ENCODE measurements at places on chromosomes 1 and 21.

DNA sequence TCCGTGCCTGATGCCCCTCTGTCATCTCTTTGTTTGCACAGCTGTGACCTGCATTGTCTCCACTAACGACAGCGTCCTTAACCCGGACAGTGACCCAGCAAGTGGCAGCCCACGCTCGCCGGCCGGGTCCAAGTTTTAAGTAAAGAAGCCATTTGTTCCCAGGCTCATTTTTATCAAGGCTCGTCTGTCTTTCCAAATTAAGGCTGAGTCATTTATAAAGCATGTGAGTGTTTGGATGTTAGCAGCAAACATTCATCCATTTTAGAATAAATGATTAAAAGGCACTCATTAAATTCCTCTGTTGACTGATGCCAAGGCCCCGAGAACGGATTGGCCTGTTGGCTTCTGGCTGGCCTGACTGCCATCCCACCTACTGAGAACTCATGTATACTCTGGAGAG lies 514.5 kb downstream of the NPHP4 start:
- no peak for DNase-seq

- DNase-seq = no peak
These were observed 315.4 kb downstream of the DSCAM start for GRCh38 chr21:40531431-40532110.

- peak; percentile 62 for DNase-seq
These were observed 36.3 kb upstream of the IL10 start for GRCh38 chr1:206808615-206809014.

DNA sequence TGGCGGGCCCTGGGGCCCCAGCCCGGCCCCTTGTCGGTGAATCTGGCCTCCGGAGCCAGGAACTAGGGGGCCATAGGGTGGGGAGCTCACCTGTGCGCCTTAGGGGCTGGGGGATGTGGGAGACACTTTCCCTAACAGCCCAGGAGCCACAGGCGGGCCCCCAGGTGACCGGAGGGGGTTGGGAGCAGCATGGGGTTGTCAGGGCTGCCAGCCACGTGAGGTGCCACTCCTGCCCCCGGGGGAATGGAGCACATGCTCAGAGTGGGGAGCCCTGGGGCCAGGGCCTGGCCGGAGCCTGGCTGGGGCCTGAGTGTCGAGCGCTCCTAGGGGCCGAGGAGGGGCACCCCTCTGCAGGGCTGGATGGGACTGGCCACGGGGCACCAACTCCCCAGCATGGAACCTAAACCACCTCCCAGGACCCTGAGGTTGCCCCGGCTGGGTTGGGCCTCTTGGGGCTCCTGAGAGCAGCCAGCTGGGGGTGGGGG lies 19.9 kb downstream of the PRXL2B start:
- DNase-seq = no peak

DNA sequence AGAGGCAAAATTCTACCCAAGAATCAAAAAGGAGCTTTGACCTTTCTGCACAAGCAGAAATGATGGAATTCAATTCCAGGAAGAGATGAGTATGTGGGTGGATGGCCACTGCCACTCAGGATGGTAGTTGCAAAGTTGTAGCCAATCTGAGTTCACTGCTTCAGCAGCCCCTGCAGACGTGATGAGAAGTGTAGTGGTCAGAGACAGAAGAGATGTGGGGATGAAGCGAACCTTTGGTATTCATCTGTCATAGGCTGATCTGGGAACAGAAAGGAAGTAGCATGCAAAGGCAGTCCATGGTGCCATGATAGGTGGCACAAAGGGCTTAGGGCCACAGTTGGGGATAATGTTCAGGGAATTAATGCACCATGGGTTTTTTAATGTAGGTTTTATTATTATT lies 81.1 kb upstream of the PGBD5 start:
- no peak for DNase-seq

DNA sequence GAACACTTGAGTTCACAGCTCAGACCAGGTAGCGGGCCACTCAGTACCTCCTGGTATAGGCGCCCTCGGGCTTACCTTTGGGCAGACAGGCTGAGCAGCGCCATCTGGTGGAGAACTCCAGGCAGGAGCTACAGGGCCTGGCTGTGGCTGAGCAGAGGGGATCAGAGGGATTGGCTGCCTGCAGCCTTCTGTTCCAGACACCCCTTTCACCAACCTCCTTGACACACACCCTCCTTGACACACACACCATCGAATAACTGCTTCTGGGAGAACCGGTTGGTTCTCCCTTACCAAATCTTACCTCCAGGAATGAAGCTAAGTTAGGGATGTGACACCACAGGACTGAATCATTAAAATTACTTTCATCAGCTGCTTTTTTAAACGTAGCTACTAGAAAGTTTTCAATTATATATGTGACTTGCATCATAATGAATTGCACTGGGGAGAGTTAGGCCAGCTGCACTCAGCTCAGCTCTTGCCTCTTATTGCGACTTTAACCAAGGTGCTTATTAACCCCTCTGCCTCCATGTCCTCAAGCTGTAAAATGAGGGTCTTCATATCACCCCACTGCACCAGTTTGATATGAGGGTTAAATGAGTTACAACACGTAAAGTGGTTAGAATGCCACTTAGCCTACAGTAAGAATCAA lies 6.6 kb downstream of the LIN28A start:
- peak; percentile 91 for DNase-seq

GRCh38 chr1:179424610-179425009 lies 58.8 kb downstream of the AXDND1 start:
- DNase-seq = no peak

DNA sequence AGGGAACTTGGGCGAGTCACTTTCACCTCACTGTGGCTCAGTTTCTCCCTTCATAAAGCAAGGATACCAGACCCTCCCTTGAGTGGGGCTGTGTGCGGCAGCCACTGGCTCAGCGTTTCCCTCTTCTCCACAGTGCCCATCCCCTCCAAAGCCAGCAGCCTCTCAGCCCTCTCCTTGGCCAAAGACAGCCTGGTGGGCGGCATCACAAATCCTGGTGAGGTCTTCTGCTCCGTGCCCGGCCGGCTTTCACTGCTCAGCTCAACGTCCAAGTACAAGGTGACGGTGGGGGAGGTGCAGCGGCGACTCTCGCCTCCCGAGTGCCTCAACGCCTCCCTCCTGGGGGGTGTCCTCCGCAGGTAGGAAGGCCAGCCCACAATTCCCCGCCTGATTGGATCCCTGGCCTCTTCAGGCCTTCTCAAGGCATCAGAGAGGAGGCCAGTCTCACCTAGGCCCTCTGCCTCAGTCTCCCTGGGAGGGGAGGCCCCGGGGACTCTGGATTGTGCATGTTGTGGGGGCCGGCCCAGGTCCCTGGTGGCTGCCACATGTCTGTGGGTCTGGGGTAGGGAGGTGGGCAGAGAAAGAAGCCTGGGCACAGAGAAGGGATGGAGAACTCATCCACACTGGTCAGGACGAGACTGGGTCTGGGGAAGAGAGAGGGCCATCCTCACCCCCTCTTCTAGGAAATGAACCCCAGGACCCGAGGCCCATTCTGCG lies 15.2 kb downstream of the TFAP2E start:
- no peak for DNase-seq
